ENCODE measurements at places on chromosomes 3 and 15.

- DNase-seq: no peak
These were observed 2.1 kb upstream of the SHISA5 start for GRCh38 chr3:48505968-48506504.

- no peak for DNase-seq
These were observed 31.3 kb upstream of the TMEM115 start for GRCh38 chr3:50390508-50391224.

GRCh38 chr15:44130778-44131177, 64.3 kb downstream of the FRMD5 start:
- DNase-seq: no peak

GRCh38 chr3:39971559-39972031, 162.2 kb downstream of the MYRIP start:
- no peak for DNase-seq

GRCh38 chr15:77571181-77571580, 61.5 kb downstream of the LINGO1 start:
- DNase-seq: no peak

- DNase-seq: no peak
These were observed 301.2 kb upstream of the PROK2 start for GRCh38 chr3:72086042-72086742.

- DNase-seq: no peak
These were observed 143.4 kb downstream of the NSMCE3 start for GRCh38 chr15:29126208-29126536.

DNA sequence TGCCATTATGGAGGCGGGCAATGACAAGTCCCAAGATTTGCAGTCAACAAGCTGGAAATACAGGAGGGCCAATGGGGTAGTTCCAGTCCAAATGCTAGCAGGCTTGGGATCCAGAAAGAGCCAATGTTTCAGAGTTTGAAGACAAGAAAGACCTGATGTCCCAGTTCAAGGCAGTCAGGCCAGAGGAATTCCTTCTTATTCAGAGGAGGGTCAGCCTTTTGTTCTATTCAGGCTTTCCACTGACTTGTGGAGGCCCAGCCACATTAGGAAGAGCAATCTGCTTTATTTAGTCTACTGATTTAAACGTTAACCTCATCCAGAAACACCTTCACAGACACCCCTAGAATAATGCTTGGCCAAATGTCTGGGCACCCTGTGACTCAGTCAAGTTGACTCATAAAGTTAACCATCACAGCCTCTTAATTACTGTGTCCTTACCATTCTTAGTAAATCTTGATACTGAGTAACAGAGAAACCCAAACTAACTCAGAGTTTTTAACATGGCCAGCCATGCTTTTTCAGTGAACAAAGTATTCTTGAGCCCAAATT, 50.9 kb upstream of the NPHP3 start:
- no peak for DNase-seq

GRCh38 chr3:51384055-51384725, 901 bp upstream of the MANF start:
- DNase-seq: peak; percentile 46

DNA sequence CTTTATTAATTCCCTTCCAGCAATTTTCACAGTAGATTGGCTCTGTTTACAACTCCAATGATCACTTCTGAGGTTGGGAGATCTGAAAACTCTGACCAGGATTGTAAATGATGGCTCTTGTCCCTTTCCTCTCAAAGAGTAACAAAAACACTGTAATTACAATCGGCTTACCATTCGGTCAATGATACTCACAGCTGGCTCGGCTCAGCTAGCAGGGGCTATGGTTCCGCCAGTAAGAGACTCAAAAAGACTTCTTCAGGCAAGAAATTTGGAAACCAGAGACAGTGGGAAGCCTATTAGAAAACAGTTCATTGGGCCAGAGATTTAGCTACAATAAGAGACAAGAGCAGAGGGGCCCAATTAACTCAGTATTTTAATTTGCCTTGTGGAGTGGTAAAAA, 96.6 kb downstream of the LRRC3B start:
- no peak for DNase-seq

GRCh38 chr3:1528621-1529020, 435.8 kb downstream of the CNTN6 start:
- no peak for DNase-seq

DNA sequence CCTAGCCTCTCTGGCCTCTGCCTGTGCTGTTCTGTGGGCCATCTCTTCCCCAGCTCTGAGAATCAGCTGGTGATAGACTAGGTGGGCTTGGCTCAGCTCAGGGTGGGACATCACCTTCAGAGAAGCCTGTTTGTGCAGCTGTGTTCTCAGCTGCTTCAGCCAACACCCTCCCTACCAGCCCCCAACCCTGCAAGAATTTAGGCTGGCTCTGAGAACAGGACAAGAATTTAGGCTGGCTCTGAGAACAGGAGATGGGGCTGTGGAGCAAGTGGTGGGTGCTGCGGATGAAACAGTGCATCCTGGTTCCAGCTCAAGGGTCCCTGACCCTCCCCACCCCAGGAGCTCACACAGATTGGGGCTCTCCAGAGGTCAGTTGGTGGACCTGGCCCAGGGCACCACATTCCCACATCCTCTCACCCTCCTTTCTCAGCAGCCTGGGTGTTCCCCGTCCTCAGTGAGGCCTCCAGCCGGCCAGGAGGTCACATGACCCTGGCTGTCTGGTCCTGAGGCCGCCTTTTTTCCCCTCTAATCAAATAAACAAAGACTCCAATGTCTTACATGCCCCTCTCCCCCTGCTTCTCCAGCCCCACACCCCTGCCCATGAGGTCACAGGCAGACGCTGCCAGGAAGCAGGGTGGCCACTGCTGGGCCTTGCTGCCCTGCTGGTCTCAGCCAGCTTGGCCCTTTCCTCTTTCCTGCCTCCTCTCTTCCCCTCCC, 14.9 kb downstream of the PLEKHO2 start:
- no peak for DNase-seq

- peak; percentile 65 for DNase-seq
These were observed 482.5 kb upstream of the TBL1XR1 start for GRCh38 chr3:177679568-177680471.

DNA sequence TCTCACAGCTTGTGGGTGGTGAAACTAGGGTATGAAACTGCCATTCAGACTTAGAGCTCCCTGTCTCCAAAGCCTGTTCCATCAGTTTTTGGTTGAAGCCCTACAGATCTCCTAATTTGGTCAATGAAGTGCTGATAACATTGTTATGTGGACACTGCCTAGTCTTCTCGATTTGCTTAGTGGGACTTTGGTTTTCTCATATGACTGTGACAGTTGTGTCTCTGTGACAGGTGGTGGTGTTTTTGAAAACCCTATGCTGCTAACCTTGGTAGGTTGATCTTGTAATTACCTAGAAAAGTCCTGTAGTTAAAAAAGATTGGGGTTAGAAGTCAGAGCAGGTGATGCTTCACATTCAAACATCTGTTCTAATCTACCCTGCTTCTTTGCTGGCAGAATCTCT, 9.2 kb downstream of the PPM1L start:
- DNase-seq: no peak

GRCh38 chr15:56759450-56759845, 26.1 kb upstream of the ZNF280D start:
- no peak for DNase-seq

DNA sequence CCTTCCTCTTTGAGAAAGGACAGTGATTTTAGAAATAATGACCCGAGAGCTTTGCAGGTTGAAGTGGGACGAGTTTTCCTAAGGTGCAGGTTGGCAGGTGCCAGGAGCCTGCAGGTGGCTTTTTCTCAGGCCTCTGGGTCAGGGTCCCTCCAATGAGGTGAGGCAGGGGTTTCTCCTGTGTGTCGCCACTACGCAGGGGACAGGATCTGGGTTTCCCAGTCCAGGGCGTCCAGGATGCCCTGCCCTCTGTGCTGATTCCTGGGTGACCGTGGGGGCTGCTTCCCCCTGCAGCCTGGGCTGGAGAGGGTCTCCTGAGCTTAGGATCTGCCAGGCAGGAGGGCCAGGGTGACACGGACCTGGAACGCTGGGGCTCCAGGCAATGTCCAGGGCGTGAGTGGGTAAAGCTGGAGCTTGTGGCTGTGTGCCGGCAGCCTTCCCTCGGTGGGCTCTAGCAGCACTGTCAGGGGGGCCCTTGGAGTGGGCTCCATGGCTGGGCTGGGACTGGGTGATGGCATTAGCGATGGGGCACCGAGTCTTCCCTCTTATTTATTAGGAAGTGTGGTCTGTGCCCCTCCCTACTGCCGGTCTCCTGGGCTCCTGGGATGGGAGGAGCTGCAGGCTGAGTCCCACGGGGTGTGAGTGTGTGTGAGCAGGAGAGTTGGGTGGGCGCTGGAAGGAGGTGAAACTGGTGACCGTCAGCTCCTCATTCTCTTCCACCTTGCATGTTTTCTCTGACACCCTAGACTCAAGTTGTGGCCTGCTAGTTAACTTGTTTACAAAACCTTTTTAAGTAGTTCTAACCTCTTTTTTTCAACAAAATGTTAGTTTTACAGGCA, 1.8 kb downstream of the APBA2 start:
- DNase-seq: no peak

- DNase-seq: no peak
These were observed 157.3 kb upstream of the LPP start for GRCh38 chr3:187996609-187997008.

- no peak for DNase-seq
These were observed 10.9 kb downstream of the EID1 start for GRCh38 chr15:48888836-48889235.

DNA sequence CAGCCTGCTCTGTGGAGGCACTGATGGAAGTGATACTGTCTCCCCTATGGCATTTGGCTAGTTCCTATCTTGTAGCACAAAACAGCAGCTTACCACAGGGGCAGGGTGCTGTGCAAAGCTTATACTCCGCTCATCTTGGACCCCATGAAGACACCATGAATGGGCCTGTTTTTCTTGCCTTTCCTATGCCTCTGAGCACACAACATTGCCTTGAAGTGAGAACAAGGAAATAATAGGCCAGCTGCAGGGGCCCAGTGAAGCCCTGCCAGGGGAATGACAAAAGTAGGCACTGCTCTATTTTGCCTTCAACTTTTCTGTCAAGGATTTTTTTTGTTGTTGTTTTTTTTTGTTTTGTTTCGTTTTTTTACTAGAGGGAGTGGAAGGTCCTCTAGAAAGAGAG, 110.3 kb downstream of the PDE8A start:
- DNase-seq: no peak

- no peak for DNase-seq
These were observed 7.5 kb downstream of the CDAN1 start for GRCh38 chr15:42729409-42729808.

All from activated CD8-positive, alpha-beta T cell treated with anti-CD3 and anti-CD28 coated beads, Interleukin-2, amount 10 ng/mL, durations not matched to agents 7 days and 5 days (primary cell).